Placental epithelial cell (primary cell): ENCODE measurements at places on chromosomes 4 and X. TPM values are rescaled to one million over a fixed set of nuclear protein-coding genes. Genes with fewer than 3 reads are reported as not detected.

GAGE2A gene
- not detected in 2 replicates for total RNA-seq

GAGE12F gene
- not detected in 2 replicates for total RNA-seq

FAM47E gene
- 1.4 and 3.1 TPM in 2 replicates for total RNA-seq

RHOXF2B gene
- not detected in 2 replicates for total RNA-seq

NRK gene
- total RNA-seq = 6.1 and 20.8 TPM in 2 replicates

SSX2 gene
- total RNA-seq = not detected in 2 replicates

ADH6 gene
- not detected in 2 replicates for total RNA-seq

PCDH19 gene
- total RNA-seq = 0.11 and 0.79 TPM in 2 replicates

GATA1 gene
- not detected in 2 replicates for total RNA-seq

STK26 gene
- total RNA-seq = 9.8 and 15.8 TPM in 2 replicates

STOX2 gene
- total RNA-seq = 2.5 and 3.9 TPM in 2 replicates

CC2D2A gene
- 18.2 and 19.6 TPM in 2 replicates for total RNA-seq

ARMCX2 gene
- 69.5 and 75.6 TPM in 2 replicates for total RNA-seq

KIT gene
- under 0.01 and 2.0 TPM in 2 replicates for total RNA-seq

MAGEA8 gene
- total RNA-seq = not detected in 2 replicates

CAPN6 gene
- total RNA-seq = 4.3 and 9.9 TPM in 2 replicates

ADH1A gene
- not detected in 2 replicates for total RNA-seq

NCAPG gene
- 7.5 and 8.7 TPM in 2 replicates for total RNA-seq

CRMP1 gene
- not detected in 2 replicates for total RNA-seq

PROM1 gene
- total RNA-seq = under 0.01 TPM in 1 of 2 replicates, not detected in the other

GABRQ gene
- under 0.01 TPM in 1 of 2 replicates, not detected in the other for total RNA-seq

CLCN4 gene
- total RNA-seq = 3.1 and 11.0 TPM in 2 replicates

AKAP17A gene
- 24.7 and 33.0 TPM in 2 replicates for total RNA-seq

NDST4 gene
- total RNA-seq = not detected in 2 replicates

RPS6KA6 gene
- 7.9 and 11.2 TPM in 2 replicates for total RNA-seq

ADH7 gene
- not detected in 2 replicates for total RNA-seq

GLRA2 gene
- total RNA-seq = not detected in 2 replicates

HSFX2 gene
- total RNA-seq = not detected in 2 replicates

AMBN gene
- total RNA-seq = not detected in 2 replicates

PRDX4 gene
- total RNA-seq = 200 and 228 TPM in 2 replicates

TMPRSS11F gene
- 0.76 and 1.2 TPM in 2 replicates for total RNA-seq

FAM47A gene
- not detected in 2 replicates for total RNA-seq

IDUA gene
- total RNA-seq = 10.2 and 17.0 TPM in 2 replicates
